ENCODE measurements at places on chromosomes 7 and 10.
A peak's percentile ranks its signal among the peaks of the same experiment; 100 is the strongest.

DNA sequence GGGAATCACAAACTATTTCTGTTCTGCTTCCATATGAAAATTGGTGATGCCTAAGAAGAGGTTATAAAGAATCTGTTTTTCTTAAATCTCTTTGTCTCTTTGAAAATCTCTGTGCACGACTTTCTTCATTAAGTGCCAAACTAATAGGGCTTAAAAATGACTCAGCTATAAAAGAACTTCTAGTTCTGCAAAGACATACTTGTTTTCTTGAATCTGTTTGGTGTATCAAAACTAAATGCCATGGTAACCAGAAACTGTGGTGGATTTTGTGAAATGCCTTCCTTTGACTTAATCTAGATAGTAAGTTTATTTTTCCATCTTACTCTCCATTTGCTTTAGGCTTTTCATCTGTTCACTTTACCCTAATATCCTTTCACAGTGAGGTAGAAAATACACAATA lies 417.8 kb downstream of the PARD3 start:
- DNase-seq, result no peak

DNA sequence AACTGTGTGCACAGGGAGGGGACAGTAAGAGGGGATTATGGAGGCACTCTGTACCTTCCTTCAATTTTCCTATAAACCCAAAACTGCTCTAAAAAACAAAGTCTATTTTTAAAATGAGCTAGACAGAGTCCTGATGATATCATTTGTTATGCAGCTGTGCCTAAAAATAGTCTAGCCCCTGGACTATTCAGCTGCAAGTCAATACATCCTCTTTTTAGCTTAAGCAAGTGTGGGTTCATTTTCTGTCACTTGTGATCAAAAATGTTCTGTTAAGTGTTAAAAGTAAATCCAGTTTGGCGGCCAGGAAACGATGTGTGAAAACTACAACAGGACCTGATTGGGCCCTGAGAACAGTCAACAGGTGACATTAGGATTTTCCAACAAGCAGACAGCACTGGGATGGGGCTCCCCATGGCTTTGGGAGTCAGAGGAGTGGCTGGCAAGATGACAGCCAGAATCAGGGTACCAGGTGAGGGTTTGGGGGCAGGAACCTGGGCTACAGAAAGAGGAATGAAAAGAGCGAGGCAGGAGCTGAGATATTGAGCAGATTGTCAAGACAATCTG lies 33.9 kb downstream of the FAM107B start:
- no peak for DNase-seq

- DNase-seq, result no peak
These were observed at the start of gene ABCA13 for GRCh38 chr7:48171202-48171601. Gene ABCA13 (plus strand): TSS chr7:48171458. CDS start chr7:48171484, 26 bp downstream.

DNA sequence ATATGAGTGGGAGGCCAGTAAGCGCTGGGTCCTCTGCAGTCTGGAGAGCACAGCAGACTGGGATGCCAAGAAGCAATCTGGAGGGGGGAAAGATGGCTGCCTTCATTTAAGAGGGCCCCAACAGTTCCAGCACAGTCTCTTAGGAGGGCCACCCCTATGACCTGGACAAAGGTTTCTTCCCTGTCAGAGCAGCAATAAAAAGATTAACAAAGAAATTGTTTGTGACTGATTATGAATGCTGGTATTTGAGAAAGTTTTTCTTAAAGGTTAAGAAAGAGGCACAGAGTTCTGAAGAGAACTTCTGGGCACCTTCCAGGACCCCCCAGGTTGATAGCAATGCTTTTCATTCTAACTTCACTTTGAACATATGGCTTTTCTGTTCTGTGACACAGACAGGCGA lies 52.3 kb downstream of the CYP26A1 start:
- no peak for DNase-seq

DNA sequence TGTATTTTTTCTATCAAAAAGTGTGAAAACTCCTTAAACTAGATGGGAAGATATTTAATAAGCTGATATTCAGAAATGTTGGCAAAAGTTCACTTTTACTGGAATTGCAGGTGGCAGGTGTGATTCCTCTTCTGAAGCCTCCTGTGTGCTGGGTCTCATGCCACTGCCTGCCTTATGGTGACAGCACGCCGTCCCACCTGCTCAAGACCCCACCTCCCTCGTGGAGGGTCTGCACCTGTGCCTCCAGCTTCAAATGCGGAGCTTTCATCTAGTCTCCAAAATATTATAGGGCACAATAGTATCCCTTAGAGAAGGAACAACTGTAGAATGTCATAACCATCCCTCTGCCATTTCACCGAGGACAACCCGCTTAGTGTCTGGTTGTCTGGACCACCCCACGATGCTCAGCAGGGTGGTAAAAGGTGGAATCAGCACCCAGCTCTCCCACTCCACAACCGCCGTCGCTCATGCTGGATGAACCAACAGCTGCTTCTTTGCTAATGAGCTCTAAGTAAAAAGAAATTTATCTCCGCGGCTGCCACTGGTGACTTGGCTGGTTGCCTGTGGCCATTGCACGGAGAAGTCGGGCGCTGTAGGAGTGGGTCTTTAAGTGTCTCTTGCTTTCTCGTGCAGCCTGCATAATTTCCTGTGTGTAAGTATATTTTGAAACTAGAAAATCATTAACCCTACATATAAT lies 119.3 kb upstream of the TCERG1L start:
- DNase-seq, result no peak

DNA sequence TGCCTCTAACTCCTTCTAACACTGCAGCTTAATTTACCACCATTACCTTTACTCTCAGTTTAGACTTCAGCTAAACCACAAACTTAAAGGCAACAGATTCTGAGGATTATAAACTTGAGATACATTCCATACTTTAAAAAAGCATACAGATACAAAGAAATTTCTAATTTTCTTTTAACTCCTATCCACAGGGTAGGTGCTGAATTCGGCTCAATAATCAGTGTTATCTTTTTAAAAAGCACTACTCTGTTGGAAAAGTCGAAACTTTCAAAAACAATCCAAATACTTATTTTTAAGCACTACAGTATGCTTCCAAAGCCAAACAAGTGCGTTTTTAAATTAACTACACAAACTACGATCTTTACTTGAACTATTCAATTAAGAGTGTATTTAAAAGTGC lies 1.0 kb downstream of the SMNDC1 start:
- DNase-seq, result no peak

GRCh38 chr10:31708046-31708445 lies 220.6 kb downstream of the ARHGAP12 start:
- DNase-seq, result no peak

- DNase-seq, result no peak
These were observed 188.3 kb downstream of the MAD1L1 start for GRCh38 chr7:2044311-2044882.

GRCh38 chr7:30213637-30214036 lies 70.8 kb upstream of the ZNRF2 start:
- DNase-seq, result no peak

- DNase-seq, result no peak
These were observed 48.6 kb upstream of the CNPY1 start for GRCh38 chr7:155594961-155595366.

DNA sequence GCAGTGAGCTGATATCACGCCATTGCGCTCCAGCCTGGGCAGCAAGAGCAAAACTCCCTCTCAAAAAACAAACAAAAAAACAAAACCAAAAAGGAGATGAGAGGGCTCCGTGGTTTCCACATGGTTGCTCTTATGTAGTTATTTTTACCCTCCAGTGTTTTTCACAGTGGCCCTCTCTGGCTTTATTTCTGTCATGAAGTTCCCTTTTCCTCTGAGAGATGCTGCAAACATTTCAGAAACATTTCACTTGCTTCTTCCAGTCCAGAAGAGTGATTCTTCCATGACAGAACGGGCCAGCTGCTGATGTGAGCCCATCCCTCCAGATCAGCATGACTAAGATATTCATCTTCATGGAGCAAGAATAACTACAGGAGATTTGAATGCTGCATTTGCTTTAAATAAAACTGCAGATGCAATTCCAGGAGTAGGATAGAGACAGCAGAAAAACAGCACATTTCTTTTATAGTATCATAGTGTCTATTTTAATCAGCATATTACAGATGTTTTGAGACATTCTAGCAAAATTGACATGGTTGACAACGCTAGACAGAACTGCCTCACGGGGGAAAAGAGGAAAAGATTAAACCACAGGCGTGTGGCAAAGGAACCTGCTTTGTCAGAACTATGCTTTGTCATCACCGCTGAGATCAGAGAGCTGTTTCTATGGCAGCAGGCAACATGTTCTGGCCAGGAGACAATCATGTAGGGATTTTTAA lies 40.3 kb downstream of the NRCAM start:
- no peak for DNase-seq

DNA sequence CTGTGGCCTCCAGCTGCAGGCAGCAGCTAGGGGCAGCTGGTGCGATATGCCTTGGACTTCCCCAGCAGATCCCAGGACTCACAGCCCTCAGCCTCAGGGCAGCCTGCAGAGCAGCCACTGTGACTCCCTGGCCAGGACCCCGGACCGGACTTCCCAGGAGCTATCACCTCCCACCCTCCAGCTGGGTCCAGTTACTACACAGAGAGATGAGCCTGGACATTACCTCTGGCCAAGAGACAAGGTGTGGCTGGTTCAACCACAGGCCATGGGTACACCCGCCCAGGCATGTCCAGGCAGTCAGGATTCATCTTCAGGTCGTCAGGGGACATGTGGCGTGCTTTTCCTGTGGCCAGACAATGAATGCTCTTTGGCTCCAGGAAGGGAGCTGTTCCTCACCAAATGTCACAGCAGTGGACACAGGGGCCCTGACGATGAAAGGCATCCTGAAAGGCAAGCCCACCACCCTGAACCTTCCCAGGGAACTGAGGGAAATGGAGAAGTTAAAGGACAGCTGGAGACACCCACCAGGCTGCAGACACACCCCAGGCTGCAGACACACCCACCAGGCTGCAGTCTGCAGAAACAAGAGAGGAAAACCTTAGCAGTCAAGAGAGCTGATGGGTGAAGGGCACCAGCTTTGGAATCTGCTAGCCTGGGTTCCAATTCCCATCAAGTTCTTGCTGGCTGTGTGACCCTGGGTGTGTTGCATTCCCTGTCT lies 25.8 kb upstream of the NANOS1 start:
- no peak for DNase-seq

DNA sequence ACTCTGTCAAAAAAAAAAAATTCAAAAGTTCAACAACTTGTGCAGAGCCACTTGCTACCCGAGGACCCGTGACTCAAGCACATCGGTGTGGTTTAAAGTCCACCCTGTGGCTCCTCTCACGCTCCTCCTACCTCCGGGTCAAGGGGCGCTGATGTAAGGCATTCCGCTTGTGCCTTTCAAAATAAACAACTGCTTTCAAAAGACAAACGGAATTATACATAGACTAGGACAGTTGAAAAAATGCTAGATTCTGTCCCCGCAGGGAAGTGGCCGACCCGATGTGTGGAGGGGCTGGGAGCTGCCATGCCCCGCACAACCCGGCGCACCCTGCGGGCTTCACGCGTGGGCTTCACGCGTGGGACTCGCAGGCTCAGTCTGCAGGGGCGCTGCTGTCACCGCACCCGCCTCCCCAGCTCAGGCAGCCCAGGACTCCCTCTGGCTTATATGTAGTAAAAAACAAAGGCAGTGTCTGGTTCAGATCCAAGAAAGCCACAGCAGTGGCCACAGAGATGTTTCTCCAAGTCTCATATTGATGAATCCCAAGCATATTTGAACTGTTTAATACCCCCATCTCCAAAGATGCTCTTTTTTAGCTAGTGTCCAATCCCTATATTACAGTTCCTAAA lies 239.7 kb upstream of the INHBA start:
- DNase-seq, result no peak

- DNase-seq, result no peak
These were observed 117.9 kb upstream of the PRR15 start for GRCh38 chr7:29445736-29446135.

DNA sequence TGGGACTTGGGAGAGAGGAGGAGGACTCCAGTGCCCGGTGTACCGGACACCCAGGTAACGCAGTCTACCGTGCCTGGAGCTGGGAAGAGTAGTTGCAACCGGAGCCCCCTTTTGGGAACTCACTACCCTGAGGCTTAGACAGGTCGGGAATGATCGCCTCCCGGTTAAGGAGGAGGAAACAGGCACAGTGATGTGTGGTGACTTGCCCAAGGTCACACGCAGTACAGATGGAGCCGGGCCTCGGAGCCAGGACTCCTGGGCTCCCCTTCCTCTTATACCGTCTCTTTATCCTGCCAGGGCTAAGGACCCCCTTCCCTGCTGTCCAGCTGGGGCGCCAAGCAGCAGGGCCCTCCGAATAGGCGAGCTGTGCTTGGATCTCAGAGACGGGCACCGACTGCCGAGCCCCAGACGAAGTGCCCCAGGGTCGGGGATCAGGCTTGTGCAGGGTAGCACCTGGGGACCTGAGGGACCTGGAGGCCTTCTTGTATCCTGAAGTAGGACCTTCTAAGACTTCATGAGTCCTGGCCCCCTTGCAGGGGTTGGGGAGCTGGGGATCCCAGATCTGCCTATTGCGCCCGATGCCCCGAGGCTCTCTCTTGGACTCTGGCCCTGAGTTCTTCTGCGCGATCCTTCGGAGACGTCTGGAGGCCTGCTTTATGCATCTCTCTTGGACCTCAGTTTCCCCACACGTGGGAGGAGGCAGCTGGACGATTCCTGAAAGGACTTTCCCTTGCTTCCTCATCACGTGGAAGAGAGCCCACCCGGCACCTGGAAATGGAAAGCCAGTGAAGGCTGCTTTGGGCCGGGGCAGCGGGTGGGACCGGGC lies 767 bp upstream of the CYP26A1 start:
- DNase-seq, result no peak

GRCh38 chr7:149284850-149285585 lies 23.0 kb downstream of the ZNF783 start:
- peak; percentile 97 for DNase-seq

DNA sequence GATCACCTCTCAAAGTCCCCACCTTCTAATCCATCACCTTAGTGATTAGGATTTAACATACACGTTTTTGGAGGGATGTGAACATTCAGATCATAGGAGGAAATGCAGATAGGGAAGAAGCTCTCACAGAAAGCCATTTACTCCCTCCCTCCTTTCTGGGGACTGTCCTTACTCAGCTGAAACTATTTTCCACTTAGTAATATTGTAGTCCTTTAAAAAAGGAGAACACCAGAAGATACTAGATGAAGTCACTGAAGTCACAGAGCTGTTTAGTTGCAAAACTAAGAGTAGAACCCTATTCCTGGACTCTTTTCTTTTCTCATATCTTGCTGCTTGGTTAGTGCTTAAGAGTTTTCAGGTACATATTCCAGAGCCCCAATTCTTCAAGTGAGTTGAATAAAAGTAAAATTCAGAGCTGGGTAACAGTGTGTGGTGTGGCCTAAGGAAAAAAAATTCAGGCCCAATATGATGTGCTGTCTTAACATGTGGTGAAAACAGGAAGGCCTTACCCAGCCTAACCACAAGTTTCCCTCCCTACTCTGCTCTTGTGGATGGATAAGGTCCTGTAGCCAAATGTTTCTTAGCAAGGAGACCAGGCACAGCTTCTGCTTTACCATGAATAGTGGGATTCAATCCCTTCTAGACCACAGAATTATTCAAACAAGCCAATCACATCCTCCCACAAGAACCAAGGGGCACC lies 135.7 kb downstream of the INHBA start:
- no peak for DNase-seq

- no peak for DNase-seq
These were observed 1092.5 kb upstream of the C7orf33 start for GRCh38 chr7:147498081-147498480.

- DNase-seq, result no peak
These were observed 795.5 kb downstream of the TNS3 start for GRCh38 chr7:46786221-46786954.

Measured in stimulated activated naive CD4-positive, alpha-beta T cell (primary cell).